Stimulated activated CD8-positive, alpha-beta memory T cell treated with anti-CD3 and anti-CD28 coated beads, Interleukin-2, amount 100 ng/mL, for 48 hours (primary cell): ENCODE measurements at places on chromosomes 3 and 15.

DNA sequence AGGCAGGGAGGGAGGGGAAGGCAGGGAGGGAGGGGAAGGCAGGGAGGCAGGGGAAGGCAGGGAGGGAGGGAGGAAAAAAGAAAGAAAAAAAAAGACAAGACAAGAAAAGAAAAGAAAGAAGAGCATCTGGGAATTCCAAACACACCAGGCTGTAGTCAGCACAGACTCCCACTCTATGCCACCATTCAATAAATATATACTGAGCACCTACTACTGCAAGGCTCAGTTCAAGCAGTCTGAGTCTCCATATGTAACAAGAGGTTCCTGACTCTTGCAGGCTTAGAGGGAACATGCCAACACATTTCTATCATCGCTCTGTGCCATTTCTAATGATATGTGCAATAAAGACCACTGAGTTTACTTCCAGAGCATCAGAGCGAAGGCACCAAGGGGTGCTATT is 47.7 kb downstream of the ANXA2 start:
- DNase-seq = no peak

GRCh38 chr15:75606711-75607699 is 18.5 kb downstream of the SNUPN start:
- no peak for DNase-seq

DNA sequence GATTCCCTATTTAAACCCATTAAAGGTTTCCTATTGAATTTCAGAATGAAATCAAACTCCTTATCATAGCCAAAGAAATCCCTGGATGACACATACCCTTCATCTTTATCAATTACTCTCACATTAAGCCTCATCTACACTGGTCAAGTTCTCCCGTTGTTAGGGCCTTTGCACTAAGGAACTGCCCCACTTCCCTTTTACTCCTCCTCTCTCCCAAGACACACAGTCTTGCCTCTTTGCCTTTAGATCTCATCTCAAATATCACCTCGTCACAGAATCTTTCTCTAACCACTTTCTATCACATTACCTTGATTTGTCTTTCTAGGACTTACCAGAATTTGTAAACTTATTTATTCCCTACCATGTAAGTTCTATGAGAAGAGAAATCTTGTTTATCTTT is 117.6 kb downstream of the TMCC1 start:
- no peak for DNase-seq

DNA sequence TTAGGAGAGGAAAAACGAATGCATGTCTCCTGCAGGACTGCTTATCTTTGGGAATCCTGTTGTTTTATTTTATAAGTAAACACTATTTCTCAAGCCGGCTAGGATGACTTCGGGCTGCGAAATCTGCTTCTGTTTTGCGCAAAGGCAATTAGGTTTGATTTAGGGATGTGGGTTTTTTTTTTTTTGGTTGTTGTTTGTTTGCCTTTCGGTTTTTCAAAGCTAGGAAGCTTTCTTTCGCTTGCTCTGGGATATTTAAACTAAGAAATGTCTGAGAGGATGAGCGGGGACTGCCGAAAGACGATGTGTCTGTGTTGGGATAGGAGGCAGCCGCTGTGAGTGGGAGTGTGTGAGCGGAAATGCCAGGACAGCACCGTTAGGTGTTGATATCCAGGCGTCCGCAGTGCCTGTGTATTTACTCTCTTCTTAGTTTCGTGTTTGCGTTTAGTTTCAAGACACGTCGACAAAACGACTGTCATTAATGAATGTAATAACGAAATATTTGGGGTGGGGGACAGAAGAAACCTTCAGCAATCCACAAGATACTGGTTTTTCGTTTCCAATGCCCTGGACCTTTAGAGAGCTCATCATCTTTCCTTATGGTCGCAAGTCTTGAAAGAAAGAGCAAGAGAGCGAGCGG is 604 bp downstream of the ISL2 start:
- DNase-seq = no peak

- no peak for DNase-seq
These were observed 32.4 kb downstream of the DGKG start for GRCh38 chr3:186329589-186329988.

GRCh38 chr3:186281176-186281575 is 80.9 kb downstream of the DGKG start:
- DNase-seq = no peak

DNA sequence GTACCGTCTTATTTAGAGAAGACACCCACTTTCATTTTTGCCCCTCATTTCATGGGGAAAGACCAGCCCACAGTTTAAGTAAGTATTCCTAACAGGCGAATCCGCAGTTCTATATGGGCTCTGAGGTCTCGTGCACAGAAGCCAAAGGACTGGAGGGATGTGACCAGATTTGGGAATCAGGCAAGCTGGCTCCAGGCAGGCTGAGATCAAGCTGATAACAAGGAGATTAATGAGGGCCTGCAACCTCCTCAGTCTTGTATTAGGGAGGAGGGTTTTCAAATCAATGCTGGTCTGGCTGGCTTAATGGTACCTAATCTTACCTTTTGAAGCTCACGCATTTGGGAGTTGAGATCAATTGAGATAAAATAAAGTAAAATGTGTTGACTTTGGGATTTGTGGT is 15.3 kb downstream of the ST8SIA2 start:
- DNase-seq = no peak

- DNase-seq = no peak
These were observed 24.9 kb downstream of the TTC14 start for GRCh38 chr3:180626844-180627243.

- DNase-seq = peak; percentile 6
These were observed 643 bp downstream of the CDAN1 start for GRCh38 chr15:42736178-42736792.

DNA sequence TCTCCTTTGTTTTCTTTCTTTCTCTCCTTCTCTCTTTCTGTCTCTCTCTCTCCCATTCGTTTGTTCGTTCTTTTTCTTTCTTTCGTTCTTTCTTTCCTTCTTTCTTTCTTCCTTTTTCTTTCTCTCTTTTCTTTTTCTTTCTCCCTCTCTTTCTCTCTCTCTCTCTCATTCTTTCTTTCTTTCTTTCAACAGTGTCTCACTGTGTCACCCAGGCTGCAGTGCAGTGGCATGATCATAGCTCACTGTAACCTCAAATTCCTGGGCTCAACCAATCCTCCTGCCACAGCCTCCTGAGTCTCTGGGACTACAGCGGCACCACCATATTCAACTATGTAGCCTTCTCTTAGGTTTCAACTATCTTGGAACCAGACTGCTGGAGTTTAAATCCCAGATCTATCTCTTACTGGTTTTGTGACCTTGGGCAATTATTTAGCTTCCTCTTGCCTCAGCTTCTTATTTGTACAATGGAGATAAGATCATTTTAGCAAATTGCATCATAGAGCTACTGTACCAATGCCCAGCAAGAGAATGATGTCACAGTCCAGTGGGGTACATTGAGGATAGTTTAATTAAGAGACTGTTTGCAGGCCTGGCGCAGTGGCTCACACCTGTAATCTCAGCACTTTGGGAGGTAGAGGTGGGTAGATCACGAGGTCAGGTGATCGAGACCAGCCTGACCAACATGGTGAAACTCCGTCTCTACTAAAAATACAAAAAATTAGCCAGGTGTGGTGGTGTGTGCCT is 27.3 kb upstream of the PARL start:
- no peak for DNase-seq

- no peak for DNase-seq
These were observed 588.4 kb downstream of the NAALADL2 start for GRCh38 chr3:175447521-175447920.

DNA sequence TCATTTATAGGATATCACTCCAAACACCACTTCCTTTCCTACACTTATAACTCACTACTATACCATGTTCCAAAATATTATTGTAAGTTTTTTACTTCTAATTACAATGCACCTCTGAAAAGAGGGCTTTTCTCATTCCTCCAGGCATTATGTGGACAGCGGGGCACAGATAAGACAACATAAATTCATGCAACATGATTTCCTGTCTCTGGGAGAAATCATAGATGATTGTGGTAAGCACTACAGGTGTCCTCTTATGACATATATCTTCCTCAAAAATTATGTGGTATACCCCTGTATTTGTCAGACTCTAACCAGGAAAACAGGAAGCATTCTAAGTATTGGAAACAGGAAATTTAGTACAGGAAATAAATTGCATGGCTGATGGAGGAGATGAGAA is 45.7 kb upstream of the INO80 start:
- no peak for DNase-seq

GRCh38 chr3:114743746-114744485 is 403.2 kb downstream of the ZBTB20 start:
- no peak for DNase-seq

DNA sequence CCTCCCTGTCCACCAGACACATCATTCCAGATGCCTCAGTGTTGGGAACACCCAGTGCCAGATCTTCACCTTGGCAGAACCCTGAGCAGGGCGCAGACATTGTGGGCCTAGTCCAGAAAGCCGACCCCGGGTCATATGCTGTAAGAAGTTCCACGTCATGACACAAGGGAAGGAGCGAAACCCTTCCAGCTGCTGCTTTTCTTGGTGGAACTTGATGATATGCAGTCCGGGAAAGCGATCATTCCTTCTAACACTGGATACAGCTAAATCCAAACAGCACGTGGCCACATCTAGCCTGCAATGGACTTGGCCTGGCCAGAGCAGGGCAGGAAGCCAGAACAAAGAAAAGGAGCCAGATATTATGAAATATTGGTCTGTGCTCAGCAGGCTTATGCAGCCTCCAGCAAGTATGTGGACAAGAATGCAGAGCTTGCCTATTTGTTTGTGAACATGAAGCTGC is 22.0 kb downstream of the GASK1A start:
- DNase-seq = no peak

DNA sequence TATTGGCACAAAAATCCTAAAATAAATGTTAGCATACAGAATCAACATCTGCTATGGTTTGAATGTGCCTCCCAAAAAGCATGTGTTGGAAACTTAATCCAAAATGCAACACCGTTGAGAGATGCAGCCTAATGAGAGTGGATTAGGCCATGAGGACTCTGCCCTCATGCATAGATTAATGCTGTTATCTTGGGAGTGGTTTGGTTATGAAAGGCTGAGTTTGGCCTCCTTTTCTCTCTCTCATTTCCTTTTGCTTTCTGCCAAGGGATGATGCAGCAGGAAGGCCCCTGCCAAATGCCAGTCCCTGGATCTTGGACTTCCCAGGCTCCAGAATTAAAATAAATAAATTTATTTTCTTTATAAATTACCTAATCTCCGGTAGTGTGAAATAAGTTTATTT is 49.4 kb downstream of the SYNM start:
- no peak for DNase-seq

- DNase-seq = no peak
These were observed 243.3 kb upstream of the IGF1R start for GRCh38 chr15:98405013-98405412.

DNA sequence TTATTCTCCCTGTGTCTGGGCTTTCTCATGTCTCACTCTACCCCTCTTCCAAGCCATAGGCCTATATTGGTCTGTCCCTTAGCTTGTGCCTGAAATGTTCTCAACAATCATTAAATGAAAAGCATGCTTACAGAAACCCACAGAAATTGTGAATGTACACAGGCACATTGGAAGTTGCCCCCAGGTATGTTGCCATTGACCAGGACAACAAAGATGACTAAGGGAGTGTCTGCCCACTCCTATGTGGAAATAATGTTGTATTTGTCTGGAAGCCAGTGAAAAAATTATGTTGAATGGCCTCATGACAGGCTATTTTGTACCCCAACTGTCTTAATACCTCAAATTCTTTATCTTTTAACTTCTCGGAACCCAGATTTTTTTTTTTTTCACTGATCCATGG is 102.0 kb downstream of the TPRG1 start:
- no peak for DNase-seq

- DNase-seq = no peak
These were observed 38.4 kb upstream of the BCHE start for GRCh38 chr3:165875644-165876043.

GRCh38 chr15:59360305-59360704 is 12.4 kb downstream of the MYO1E start:
- no peak for DNase-seq

GRCh38 chr3:138681463-138682220 is 73.1 kb downstream of the FAIM start:
- no peak for DNase-seq

GRCh38 chr3:183984127-183984740 is 33.5 kb downstream of the ABCC5 start:
- DNase-seq = no peak

DNA sequence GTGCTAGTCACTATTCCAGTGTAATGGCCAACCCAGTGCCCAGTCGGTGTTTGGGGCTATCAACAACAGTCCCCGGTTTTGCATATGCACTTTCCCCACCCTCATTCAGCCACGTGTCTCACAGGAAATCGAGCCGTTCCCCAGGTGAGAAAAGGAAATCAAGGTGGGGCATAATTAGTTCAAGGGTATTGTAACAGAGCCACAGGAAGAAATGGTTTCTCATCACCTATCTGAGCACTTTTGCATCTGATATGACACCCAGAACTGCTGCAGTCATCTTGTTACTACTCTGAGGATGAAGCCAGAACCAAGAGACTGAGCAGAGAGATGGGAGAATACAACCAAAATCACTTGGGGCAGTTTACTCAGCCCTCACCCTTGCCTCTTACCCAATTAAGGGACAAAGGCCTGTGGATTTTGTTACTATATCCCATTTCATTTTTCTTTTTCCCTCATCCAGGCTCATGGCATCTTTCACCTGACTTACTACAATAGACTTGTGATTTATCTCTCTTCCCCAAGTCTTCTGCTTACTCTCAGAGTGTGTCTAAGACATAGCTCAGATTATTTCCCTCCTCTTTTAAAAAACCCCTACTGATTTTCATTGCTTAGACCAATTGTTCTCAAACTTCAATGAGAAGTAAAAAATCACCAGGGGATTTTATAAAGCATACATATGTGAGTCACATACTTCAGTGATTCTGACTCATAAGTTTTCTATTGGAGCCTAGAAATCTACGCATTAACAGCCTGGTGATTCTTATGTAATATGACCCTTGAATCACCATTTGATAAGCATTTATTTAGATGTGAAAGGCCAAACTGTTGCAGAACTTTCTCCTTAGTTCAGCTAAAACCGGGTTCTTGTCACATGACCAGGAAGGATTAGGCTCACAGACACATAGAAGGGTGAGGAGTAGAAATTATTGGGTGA is 40.5 kb downstream of the TRAT1 start:
- no peak for DNase-seq

DNA sequence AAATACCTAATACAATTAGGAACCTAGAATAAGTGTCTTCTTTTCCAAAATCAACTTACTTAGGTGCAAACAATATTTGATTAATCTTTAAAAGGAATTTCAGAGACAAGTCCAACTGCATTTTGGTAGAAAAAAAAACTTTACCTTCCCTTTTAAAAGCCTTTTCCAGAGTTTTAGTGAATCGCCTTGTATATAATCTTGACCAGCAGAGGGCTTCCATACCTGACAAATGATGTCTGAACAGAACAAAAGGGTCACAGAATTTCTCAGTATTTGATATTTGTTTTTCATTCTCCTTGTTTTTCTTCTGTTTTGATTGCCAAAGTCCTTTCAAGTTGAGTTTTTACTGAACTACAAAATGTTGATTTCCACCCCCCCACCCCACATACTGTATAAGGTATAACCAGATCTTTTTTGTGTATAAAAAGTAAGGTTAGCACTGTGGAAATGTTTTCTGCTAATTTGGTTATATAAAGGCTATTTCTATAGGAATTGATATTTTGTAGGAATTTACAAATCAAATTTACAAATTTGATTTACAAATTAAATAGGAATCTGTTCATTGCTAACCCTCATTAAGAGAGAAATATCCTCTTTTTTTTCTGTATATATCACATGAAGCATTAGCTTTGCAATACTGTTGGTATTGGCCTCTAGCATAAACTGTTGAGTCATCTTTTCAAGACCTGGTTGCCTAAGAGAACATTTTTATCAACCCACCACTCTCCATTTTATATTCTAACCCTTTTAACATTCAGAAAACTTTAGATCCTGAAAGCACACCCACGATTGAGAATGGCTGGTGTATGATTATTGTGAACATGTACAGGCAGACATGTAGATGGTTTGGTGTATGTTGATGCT is 464.1 kb upstream of the RARB start:
- DNase-seq = no peak
